ENCODE measurements at places on chromosomes 7 and 10. TPM values are rescaled to one million over a fixed set of nuclear protein-coding genes. Genes with fewer than 3 reads are reported as not detected.

GRCh38 chr10:90787393-90788198, 70.2 kb downstream of the HTR7 start:
- DNase-seq: no peak

DNA sequence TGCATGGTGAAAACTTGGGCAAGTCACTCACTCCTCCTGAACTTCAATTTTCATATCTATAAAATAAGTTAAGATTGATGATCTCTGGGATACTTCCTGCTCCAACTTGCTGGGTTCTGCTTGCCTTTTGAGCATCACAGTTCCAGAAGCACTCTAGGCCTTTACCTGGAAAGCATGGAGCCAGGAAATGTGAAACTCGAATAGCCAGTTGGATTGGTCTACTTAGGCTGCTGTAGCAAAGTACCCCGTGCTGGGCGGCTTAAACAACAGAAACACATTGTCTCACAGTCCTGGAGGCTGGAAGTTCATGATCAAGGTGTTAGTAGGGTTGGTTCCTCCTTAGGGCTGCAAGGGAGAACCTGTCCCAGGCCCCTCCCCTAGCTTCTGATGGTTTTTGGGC, 64.5 kb downstream of the NAMPT start:
- no peak for DNase-seq

GRCh38 chr10:65719790-65720189, 1206.0 kb upstream of the LRRTM3 start:
- DNase-seq: no peak

DNA sequence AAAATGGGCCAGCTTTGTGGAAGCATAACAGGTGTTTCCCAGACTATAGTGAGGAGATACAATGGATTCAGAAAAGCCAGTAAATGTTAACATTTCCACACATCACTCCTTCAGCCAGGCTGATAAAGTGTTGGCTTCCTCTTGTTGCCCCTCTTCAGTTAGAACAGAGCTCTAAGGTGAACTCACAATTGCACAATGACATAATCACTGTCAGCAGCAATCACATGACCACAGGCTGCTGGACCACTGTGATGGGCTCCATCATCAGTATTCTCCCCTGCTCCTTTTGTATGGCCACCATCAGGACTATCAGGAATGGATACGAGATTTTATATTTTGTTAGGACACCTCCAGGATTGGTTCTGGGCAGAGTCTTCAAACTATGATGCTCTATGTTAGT, 849.4 kb upstream of the GHITM start:
- DNase-seq: no peak

DNA sequence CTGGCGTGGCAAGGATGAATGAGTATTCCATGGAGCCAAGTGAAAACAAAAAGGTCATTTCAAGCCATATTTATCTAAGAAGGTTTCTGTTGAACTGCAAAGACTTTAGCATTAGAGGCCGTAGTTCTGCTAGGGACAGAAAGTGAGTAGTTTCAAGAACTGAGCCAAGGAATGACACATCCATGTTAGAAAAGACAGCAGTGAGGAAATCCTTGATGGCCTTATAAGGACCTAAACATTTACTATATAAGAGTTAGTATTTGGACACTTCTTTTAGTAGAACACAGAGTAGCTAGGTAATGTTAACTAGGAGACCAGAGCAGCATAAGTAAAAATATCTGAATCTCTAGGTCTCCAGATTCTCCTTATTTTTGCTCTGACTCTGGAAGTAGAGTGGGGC, 329.8 kb upstream of the SEMA3D start:
- DNase-seq: no peak

DNA sequence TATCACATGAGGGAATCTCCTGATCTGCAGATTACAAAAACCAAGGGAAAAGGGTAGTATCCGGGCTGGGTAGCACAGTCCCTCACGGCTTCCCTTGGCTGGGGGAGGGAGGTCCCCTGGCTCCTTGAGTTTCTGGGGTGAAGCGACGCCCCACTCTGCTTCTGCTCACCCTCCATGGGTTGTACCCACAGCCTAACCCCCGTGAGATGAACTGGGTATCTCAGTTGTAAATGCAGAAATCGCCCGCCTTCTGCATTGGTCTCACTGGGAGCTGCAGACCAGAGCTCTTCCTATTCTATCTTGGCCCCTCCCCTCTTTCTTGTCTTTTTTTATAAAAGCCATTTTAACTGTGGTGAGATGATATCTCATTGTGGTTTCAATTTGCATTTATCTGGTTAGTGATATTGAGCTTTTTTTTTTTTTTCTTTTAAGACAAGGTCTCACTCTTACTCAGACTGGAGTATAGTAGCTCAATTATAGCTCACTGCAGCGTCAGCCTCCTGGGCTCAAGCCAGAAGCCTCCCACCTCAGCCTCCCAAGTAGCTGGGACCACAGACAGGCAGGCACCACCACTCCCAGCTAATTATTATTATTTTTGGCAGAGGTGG, 87.8 kb downstream of the ABCC2 start:
- DNase-seq: no peak

GRCh38 chr7:121019018-121019417, 30.5 kb downstream of the CPED1 start:
- no peak for DNase-seq

BBS9 gene
- 23.5 TPM for total RNA-seq

- no peak for DNase-seq
These were observed 17.0 kb downstream of the XPNPEP1 start for GRCh38 chr10:109906316-109906715.

- DNase-seq: no peak
These were observed 184.7 kb upstream of the PRPS1L1 start for GRCh38 chr7:18212308-18212707.

HOXA3 gene
- 19.9 TPM for total RNA-seq

GRCh38 chr10:9274206-9274755, 1219.8 kb downstream of the GATA3 start:
- no peak for DNase-seq

GRCh38 chr7:85144771-85145170, 42.1 kb downstream of the SEMA3D start:
- DNase-seq: no peak
